ENCODE measurements at places on chromosomes 11 and 22. TPM values are rescaled to one million over a fixed set of nuclear protein-coding genes. Genes with fewer than 3 reads are reported as not detected.

GRCh38 chr22:36182857-36183256 is 18.8 kb downstream of the APOL4 start:
- no peak overlapping the region for H3K27ac ChIP-seq
- H3K27me3 ChIP-seq: no peaks in the 10 kb centered on the region
- DNase-seq: no peak

DNA sequence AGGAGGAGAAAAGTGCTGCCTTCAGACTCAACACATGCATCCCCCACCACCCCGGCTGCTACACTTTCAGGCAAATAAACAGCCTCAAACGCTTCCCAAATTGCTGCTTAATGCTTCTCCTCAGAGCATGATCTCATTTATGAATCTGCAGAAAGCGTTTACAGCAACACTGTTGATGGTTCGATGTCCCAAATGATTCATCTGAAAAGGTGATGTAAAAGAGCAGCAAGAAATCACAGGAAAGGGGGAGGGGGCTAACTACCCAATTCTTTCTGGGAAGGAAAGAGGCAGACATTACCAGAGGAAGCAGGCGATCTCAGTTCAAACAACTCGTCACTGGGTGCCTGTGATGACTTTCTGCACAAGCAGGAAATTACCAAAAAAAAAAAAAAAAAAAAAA is 119.6 kb downstream of the TENM4 start:
- no peaks in the 10 kb centered on the region for H3K36me3 ChIP-seq
- no peak overlapping the region for H3K4me3 ChIP-seq
- DNase-seq: no peak
- H3K4me1 ChIP-seq: no peaks in the 10 kb centered on the region
- no peaks in the 10 kb centered on the region for H3K27me3 ChIP-seq

DNA sequence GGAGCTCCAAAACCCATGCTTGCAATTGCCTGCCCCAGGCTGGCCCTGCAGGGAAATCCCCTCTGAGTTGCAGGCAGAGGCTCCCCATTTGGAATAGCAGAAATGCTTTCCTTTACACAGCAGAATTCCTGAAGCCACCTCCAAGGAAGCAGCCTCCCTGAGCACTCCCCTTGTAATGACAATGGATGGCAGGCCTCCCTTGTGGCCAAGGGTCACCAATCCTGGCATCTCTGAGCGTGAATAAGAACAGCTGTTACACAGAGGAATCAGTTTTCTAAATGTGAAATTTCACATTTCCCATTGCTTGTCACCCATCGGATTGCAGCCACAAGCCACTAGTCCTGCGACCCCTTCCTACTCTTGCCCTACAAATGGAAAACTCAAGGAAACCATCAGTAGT is 107.6 kb downstream of the GALNT18 start:
- no peaks in the 10 kb centered on the region for H3K27me3 ChIP-seq
- H3K36me3 ChIP-seq: no peaks in the 10 kb centered on the region
- H3K27ac ChIP-seq: no peak overlapping the region

DNA sequence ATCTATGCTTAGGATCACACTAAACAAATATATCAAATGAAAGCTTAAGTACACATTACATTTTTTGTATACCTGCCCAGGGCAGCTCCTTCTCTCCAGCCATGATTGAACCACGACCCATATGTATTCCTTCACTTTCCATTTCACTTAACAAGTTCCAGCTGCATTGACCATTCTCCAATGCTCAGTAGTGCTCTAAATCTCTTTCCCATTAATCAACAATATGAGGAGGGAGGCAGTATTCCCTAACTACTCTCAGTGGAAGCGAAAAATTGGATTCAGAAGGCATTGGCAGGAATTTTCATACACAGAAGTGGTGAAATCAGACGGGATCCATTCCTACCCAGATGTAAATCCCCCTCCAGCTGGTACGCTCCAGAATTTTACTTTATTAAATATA is 372.0 kb upstream of the LUZP2 start:
- DNase-seq: no peak
- no peaks in the 10 kb centered on the region for H3K4me1 ChIP-seq
- H3K4me3 ChIP-seq: no peak overlapping the region
- no peaks in the 10 kb centered on the region for H3K36me3 ChIP-seq
- H3K27me3 ChIP-seq: no peaks in the 10 kb centered on the region

- no peaks in the 10 kb centered on the region for H3K36me3 ChIP-seq
- no peak overlapping the region for H3K27ac ChIP-seq
- no peak for DNase-seq
Measured at GRCh38 chr11:115333121-115333520, 171.1 kb downstream of the CADM1 start.

DNA sequence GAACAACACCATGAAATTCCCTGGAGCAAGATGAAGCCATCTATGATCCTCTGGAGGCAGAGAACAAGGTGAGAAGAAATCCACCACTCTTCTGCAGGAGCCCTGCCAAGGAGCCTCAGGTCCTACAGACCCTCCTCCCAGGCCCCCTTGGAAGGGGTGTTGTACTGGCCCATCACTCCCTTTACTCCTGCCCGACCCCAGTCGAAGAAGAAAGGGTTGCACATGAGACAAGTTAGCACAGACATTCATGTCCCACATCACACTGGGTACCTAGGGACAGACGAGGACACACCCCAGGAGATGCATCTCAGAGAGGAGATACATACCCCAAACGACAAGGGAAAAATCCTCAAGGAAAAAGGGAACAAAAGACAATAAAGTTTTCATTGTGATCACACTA is 82.8 kb upstream of the NARS2 start:
- H3K27me3 ChIP-seq: no peaks in the 10 kb centered on the region
- no peak overlapping the region for H3K27ac ChIP-seq
- H3K4me1 ChIP-seq: no peaks in the 10 kb centered on the region
- DNase-seq: no peak
- no peak overlapping the region for H3K4me3 ChIP-seq

GRCh38 chr11:93652161-93652597 is 9.3 kb upstream of the CEP295 start:
- H3K36me3 ChIP-seq: no peaks in the 10 kb centered on the region
- H3K4me1 ChIP-seq: no peaks in the 10 kb centered on the region
- DNase-seq: no peak
- H3K27ac ChIP-seq: no peak overlapping the region
- H3K27me3 ChIP-seq: no peaks in the 10 kb centered on the region
- H3K4me3 ChIP-seq: no peak overlapping the region

DNA sequence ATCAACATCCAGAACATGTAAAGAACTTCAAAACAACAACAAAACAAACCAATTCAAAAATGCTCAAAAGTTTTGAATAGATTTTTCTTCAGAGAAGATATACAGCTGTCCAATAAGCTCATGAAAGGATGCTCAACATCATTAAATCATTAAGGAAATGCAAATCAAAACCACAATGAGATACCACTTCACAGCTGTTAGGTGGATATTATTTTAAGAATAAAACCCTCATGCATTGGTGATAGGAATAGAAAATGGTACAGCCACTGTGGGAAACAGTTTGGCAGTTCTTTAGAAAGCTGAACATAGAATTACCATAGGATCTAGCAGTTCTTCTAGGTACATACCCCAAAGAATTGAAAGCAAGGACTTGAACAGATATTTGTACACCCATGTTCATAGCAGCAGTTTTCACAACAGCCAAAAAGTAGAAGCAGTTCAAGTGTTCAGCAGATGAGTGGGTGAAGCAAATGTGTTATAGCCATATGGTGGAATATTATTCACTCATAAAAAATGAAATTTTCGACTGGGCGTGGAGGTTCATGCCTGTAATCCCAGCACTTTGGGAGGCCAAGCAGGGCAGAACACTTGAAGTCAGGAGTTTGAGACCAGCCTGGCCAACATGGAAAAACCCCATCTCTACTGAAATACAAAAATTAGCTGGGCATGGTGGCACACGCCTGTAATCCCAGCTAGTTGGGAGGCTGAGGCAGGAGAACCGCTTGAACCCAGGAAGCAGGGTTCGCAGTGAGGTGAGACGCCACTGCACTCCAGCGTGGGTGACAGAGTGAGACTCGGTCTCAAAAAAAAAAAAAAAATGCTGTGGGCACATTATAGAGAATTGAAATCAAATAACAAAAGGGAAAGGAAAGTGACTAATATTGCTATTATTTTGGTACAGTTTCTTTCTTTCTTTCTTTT is 42.9 kb downstream of the CBL start:
- H3K36me3 ChIP-seq: no peaks in the 10 kb centered on the region
- H3K27me3 ChIP-seq: no peaks in the 10 kb centered on the region
- no peak overlapping the region for H3K4me3 ChIP-seq
- no peak for DNase-seq

DNA sequence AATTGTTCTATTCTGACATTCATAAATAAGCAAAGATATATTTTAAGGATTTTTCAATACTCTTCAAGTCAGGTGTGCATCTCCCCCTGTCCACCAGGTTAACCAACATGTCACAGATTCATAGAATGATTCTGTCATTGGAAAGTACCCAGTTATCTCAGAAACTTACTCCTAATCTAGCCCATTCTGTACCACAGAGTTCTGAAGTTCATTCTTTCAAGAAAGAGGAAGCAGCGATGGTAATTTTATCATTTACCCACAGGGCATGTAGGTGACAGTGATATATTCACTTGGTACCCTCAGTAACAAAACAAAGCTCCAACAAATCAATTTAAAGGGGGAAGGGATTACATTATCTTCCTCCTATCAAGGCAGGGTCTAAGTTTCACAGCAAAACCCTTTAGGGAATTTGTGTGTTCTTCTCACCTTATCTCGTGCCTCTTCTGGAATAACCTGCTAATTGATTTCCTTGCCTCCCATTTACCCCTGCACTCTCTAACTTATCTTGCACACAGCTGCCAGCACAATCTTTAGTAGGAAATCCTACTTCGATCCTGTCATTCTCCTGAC is 19.0 kb upstream of the MPPED2 start:
- no peak for DNase-seq
- no peak overlapping the region for H3K27ac ChIP-seq
- no peaks in the 10 kb centered on the region for H3K4me1 ChIP-seq
- no peaks in the 10 kb centered on the region for H3K36me3 ChIP-seq
- H3K4me3 ChIP-seq: no peak overlapping the region
- H3K27me3 ChIP-seq: no peaks in the 10 kb centered on the region

DNA sequence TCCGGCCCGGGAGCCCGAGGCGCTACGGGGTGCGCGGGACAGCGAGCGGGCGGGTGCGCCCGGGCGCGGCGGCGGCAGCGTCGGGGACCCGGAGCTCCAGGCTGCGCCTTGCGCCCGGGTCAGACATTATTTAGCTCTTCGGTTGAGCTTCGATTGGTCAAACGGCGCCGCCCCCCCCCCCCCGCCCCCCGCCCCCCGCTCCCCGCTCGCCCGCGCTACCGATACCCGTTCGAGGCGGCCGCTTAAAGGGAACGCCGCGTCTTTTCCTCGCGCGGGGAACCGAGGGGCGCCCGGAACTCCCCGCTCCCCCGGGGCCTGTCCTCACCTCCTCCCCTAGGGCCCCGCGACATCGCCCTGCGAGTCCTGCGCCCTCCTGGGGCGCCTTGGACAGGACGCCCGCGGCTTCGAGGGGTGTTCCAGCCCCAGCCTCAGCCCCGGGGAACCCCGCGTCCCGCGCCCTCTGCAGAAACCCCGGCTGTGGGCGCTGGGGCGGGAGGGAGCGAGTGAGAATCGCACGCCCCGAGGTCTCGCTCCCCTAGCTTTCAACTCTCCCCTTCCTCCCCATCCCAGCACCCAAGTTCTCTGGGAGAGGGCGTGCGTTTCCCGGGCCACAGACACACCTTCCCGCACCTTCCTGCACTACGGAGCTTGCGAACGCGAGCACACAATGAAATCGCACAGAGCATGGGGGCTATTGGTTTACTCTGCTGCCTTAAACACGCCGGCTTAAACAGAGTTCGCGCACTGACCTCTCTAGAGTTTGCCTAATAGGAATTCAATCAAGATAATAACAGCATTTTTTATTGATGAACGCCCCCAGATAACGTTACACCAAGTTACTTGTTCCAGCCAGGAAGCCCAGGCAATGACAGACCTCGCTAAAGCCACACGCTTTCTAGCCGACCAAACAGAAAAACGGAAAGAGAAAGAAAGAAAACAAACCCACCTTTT is at the start of gene BDNF:
Gene BDNF (minus strand): TSS at position 105 of the 951 bp plus-strand sequence. CDS start 41,891 bp downstream, outside the sequence.
- no peak within 1 kb of the TSS for H3K27ac ChIP-seq
- H3K4me1 ChIP-seq: peaks cover 5% of the 10 kb centered on the region
- H3K27me3 ChIP-seq: no peaks in the 10 kb centered on the region

- H3K27ac ChIP-seq: no peak overlapping the region
- H3K36me3 ChIP-seq: no peaks in the 10 kb centered on the region
- no peak overlapping the region for H3K4me3 ChIP-seq
- no peak for DNase-seq
Measured at GRCh38 chr11:64885367-64886286, 7.2 kb upstream of the EHD1 start.

DNA sequence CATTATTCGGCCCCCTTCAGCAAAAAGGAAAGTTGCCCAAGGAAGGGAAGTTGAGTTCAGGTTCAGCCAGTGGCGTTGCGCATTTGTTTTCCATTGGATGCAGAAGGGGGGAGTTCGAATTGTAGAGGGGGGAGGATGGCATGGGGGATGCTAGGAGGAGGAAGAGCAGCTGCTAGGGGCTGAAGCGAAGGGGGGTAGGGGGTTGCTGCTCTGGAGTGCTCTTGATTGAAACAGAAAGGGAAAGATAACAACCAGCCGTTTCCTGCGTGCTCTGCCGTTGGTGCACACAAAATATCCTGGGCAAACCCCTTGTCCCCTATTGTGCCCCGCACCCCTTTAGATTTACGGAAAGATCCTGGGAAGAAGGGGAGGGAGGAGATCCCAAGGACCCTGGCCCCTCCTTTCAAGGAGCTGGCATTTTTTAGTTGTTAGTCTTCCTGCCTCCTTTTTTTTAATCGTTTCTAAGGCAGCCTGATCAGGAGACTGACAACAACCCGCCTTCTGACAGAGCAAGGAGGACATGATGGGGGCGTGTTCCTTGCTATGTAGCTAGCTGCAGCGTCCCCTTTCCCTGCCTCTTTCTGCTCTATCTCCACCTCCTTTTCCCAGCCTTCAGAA is 2.1 kb downstream of the KMT2A start:
- H3K36me3 ChIP-seq: no peaks in the 10 kb centered on the region
- DNase-seq: peak; percentile 19
- H3K4me3 ChIP-seq: peak overlapping the region; percentile 70
- no peaks in the 10 kb centered on the region for H3K27me3 ChIP-seq

DNA sequence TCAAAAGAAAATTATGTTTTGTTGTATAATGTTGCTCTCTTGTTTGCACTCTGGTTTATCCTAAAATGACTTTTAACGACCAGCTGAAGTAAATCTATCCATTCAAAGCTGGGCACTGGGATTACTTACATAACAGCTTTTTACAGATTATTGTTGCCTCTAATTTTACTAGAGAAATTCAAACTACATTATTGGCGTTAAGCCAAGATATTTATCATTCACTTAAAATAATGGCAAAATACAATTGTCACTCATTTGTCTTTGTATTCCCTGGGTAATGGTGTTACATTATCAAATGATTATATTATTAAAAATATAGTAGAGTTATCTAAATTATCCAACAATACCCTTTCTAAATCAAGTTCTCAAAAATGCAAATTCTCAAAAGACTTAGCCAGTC is 30.3 kb downstream of the DLG2 start:
- no peak for DNase-seq
- H3K36me3 ChIP-seq: no peaks in the 10 kb centered on the region
- no peak overlapping the region for H3K4me3 ChIP-seq
- no peaks in the 10 kb centered on the region for H3K4me1 ChIP-seq
- H3K27me3 ChIP-seq: no peaks in the 10 kb centered on the region

The IRAG1 gene
- total RNA-seq: 89.5 TPM

The RAG1 gene
- total RNA-seq: 0.40 TPM

The MRGPRX4 gene
- total RNA-seq: not detected

The MRGPRD gene
- not detected for total RNA-seq

The NAALADL1 gene
- 14.7 TPM for total RNA-seq

The PSMD13 gene
- 66.2 TPM for total RNA-seq

The VPS37C gene
- 11.3 TPM for total RNA-seq

The CHEK1 gene
- total RNA-seq: 3.2 TPM
